ENCODE measurements at places on chromosomes 13 and 19. TPM values are rescaled to one million over a fixed set of nuclear protein-coding genes. Genes with fewer than 3 reads are reported as not detected.

The ZNF615 gene
- 6.2 TPM for polyA plus RNA-seq

The PLIN4 gene
- 0.04 TPM for polyA plus RNA-seq

GRCh38 chr19:2922987-2923386 is 21.8 kb downstream of the ZNF77 start:
- no peak for DNase-seq

The RGL3 gene
- 2.8 TPM for polyA plus RNA-seq

The A1BG gene
- polyA plus RNA-seq, result 52.6 TPM

DNA sequence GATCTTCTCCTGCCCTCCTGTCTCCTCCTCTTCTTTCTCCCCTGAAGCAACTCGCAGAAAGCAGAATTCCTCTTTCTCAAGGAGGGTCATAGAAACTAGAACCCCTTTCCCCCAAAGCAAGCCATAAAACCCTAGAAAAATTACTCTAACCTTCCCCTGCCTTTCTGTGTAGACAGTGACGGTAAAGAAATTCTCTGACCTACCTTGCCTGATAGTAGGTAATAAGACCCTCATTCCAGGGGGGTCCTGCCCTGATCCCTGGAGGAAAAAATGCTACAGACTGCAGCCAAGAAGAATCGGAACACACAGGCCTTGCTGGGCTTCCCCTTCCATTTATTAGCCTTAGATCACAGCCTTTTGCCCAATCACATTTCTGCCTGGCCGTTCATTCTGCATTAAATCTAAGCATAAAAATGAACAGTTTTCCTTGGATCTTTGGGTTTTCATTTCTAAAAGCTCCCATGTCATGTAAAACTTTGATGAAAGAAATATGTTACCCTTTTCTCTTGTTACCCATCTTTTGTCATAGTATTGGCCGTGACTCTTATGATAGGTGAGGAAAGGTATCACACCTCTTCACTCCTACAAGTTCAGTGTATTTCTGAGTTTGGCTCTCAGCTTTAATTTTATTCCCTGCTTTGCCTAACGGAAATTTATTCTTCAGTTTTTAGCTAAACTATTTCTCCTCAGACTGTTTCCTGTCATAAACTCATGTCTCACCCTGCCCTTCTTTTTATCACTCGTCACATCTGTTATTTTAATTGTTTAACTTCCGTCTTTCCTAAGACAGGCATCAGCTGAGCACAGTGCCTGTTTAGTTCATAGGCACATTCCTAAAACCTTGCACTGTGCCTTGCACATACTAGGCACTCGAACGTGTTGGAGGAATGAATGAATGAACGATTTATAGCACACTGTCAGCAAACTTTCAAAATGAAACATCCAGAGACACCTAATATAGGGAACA is 20.4 kb upstream of the CPB2 start:
- DNase-seq, result no peak

- no peak for DNase-seq
These were observed 244.4 kb upstream of the SLITRK1 start for GRCh38 chr13:84126671-84127171.

DNA sequence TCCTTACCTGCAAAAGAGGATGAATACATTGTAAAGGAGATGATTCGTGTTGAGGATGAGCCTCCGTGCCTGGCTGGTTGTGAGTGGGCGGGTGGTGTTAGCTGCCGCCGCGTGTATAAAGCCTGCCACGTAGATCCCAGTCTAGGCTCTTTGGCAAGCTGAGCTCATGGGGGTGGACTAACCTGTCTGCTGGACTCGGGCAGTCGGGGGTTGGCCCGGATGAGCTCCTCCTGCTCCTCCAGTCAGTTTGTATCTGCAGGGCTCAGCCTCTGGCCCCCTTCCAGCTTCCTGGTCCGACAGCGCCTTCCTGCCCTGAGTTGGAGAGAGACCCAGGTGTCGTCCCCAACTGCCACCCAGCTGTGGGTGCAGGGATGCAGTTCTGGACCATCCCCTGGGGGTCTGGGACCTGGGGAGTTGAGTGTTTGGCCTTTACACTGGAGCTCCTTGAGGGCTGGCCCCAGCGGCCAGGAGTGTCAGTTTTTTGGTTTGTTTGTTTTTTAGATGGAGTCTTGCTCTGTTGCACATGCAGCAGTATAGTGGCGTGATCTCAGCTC is 20.9 kb downstream of the TECR start:
- DNase-seq, result no peak
